ENCODE measurements at places on chromosomes 16 and 17. TPM values are rescaled to one million over a fixed set of nuclear protein-coding genes. Genes with fewer than 3 reads are reported as not detected.

The DUSP3 gene
- 11.7 TPM for total RNA-seq

The ANKRD40CL gene
- total RNA-seq: not detected

The EFNB3 gene
- 0.08 TPM for total RNA-seq

The MAF gene
- total RNA-seq: 90.5 TPM

The ACSM5 gene
- not detected for total RNA-seq

The PRSS36 gene
- 0.34 TPM for total RNA-seq

The CD300H gene
- not detected for total RNA-seq

The CPSF4L gene
- total RNA-seq: not detected

The SLFN12L gene
- 45.2 TPM for total RNA-seq

The RUNDC3A gene
- 0.13 TPM for total RNA-seq

The ERAL1 gene
- total RNA-seq: 61.5 TPM

The CCR7 gene
- 166 TPM for total RNA-seq

The PRSS8 gene
- not detected for total RNA-seq

The TRAPPC1 gene
- total RNA-seq: 162 TPM

The KIF1C gene
- 68.4 TPM for total RNA-seq

DNA sequence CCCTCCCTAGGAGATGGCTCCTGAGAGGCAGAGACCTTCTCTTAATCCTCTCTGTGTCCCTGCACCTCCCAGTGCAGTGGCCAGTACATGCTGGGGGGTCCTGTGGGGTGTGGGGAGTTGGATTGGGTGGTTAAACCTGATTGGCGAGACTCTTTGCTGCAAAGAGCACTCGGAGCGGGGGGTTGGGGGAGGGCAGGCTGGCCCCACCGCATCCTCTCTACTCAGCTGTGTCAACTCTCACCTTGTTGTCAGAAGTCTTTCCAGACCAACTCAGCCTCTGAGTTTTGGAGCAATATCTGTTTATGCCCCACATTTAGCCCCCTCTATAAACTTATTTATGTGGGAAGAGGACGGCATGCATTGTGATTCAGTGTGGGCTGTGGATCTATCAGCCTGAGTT is 40.0 kb downstream of the SMARCE1 start:
- H3K27me3 ChIP-seq: peaks cover 3% of the 10 kb centered on the region
- no peaks in the 10 kb centered on the region for H3K36me3 ChIP-seq

GRCh38 chr17:67378454-67379250 is 1.6 kb downstream of the PITPNC1 start:
- peaks cover 35% of the 10 kb centered on the region for H3K4me1 ChIP-seq
- peaks cover 1% of the 10 kb centered on the region for H3K36me3 ChIP-seq
- H3K27me3 ChIP-seq: peaks cover 2% of the 10 kb centered on the region
- DNase-seq: peak; percentile 77
- peak overlapping the region; percentile 92 for H3K4me3 ChIP-seq

GRCh38 chr16:11163761-11164261 is 92.2 kb downstream of the SOCS1 start:
- H3K4me1 ChIP-seq: peaks cover 57% of the 10 kb centered on the region
- H3K27me3 ChIP-seq: no peaks in the 10 kb centered on the region
- peaks cover 34% of the 10 kb centered on the region for H3K36me3 ChIP-seq
- H3K27ac ChIP-seq: no peak overlapping the region
- H3K4me3 ChIP-seq: no peak overlapping the region

DNA sequence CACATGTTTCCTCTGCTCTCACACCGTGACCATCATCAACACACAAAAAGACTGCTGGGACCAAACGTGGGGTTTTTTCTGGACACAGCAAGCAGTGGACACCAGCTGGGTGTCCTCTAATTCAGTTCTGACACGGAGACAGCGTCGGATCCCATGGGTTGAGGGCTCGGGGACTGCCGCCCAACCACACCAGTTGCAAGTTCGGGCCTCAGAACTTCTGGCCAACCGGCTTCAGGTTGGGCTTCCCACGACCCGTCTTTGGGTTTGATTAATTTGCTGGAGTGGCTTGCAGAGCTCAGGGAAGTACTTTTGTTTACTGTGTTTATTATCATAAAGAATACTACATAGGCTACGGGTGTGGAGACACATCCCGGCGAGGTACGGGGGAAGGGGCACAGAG is 97.8 kb downstream of the BANP start:
- H3K36me3 ChIP-seq: peaks cover 14% of the 10 kb centered on the region
- no peaks in the 10 kb centered on the region for H3K4me1 ChIP-seq
- no peak for DNase-seq
- H3K4me3 ChIP-seq: no peak overlapping the region

- peaks cover 6% of the 10 kb centered on the region for H3K27me3 ChIP-seq
- H3K36me3 ChIP-seq: peaks cover 18% of the 10 kb centered on the region
- peak overlapping the region; percentile 96 for H3K27ac ChIP-seq
- H3K4me3 ChIP-seq: peak overlapping the region; percentile 96
Observed at GRCh38 chr16:4306470-4307214, 9.2 kb upstream of the GLIS2 start.

DNA sequence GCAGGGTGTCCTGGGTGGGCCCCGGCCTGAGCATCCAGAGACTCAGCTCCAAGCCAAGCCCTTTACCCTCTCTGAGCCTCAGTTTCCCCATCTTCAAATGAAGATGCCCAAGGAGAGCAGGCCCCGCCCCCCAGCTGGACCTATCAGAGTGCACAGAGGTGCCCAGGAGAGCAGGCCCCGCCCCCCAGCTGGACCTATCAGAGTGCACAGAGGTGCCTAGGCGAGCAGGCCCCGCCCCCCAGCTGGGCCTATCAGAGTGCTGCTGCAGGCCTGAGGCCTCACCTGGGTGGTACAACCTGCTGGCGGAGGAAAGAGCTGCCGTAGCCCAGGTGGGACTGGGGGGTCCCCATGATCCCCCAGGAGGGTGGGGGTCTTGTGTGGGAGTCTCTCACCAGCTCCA is 3.4 kb upstream of the SSTR5 start:
- DNase-seq: no peak
- no peaks in the 10 kb centered on the region for H3K4me1 ChIP-seq
- H3K36me3 ChIP-seq: no peaks in the 10 kb centered on the region
- H3K4me3 ChIP-seq: no peak overlapping the region
- H3K27ac ChIP-seq: no peak overlapping the region

DNA sequence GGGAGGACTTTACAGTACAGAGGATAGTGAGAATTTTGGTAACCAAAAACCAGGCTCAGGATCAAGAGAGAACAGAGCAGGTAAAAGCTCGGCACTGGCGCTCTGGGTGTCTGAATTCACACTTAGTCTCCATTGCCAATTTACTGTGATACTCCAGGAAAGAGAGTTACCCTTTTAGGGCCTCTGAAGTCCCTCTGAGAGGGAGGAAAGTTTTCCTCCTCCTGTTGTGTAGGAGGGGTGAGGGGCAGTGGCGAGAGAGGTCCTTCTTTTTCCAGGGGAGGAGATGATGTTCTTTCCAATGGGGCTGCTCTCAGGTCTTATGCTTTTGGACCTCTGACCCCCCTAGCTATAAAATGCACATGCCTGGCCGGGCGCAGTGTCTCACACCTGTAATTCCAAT is 5.4 kb upstream of the TNS4 start:
- peaks cover 15% of the 10 kb centered on the region for H3K4me1 ChIP-seq
- H3K36me3 ChIP-seq: peaks cover 5% of the 10 kb centered on the region
- H3K27me3 ChIP-seq: no peaks in the 10 kb centered on the region

- H3K36me3 ChIP-seq: peaks cover 8% of the 10 kb centered on the region
- no peak overlapping the region for H3K4me3 ChIP-seq
- H3K4me1 ChIP-seq: peaks cover 23% of the 10 kb centered on the region
- no peaks in the 10 kb centered on the region for H3K27me3 ChIP-seq
- no peak overlapping the region for H3K27ac ChIP-seq
Observed at GRCh38 chr16:80717611-80718010, 86.8 kb downstream of the CDYL2 start.

DNA sequence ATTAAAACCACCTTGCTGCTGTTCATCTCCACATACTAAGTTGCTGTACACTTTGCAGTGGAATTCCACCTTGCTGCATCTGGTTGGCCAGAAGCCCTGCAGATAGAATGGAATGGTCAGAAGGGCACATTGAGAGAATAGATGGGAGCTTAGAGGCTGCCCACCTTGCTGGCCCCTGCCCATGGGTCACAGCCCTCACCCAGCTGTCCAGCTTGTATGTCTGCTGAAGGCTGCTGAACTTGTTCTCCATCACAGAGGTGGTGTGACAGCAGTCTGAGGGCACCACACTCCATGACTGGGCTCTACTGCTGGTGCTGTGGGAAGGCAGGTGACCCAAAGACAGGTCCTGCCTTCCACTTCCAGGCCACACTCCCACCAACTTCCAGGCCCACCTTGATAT is 1755.4 kb downstream of the TP53TG3F start:
- DNase-seq: no peak
- H3K36me3 ChIP-seq: no peaks in the 10 kb centered on the region
- no peaks in the 10 kb centered on the region for H3K27me3 ChIP-seq
- H3K4me1 ChIP-seq: no peaks in the 10 kb centered on the region
- no peak overlapping the region for H3K27ac ChIP-seq
- no peak overlapping the region for H3K4me3 ChIP-seq

- DNase-seq: no peak
- H3K4me1 ChIP-seq: peaks cover 24% of the 10 kb centered on the region
- peak overlapping the region; percentile 4 for H3K27ac ChIP-seq
- H3K36me3 ChIP-seq: peaks cover 7% of the 10 kb centered on the region
- peak overlapping the region; percentile 93 for H3K4me3 ChIP-seq
Observed at GRCh38 chr16:5073279-5073629, 1.6 kb downstream of the ALG1 start.

GRCh38 chr17:39197380-39198185 is at the start of gene CACNB1:
Gene CACNB1 (minus strand): TSS chr17:39197669. CDS start chr17:39197495, 174 bp downstream.
- H3K36me3 ChIP-seq: peaks cover 33% of the 10 kb centered on the region
- peaks cover 51% of the 10 kb centered on the region for H3K4me1 ChIP-seq
- peak; percentile 64 for DNase-seq
- peak within 1 kb of the TSS; percentile 93 for H3K4me3 ChIP-seq

- no peak overlapping the region for H3K4me3 ChIP-seq
- peaks cover 4% of the 10 kb centered on the region for H3K4me1 ChIP-seq
- H3K36me3 ChIP-seq: no peaks in the 10 kb centered on the region
Observed at GRCh38 chr16:72836985-72837384, 210.9 kb downstream of the ZFHX3 start.

DNA sequence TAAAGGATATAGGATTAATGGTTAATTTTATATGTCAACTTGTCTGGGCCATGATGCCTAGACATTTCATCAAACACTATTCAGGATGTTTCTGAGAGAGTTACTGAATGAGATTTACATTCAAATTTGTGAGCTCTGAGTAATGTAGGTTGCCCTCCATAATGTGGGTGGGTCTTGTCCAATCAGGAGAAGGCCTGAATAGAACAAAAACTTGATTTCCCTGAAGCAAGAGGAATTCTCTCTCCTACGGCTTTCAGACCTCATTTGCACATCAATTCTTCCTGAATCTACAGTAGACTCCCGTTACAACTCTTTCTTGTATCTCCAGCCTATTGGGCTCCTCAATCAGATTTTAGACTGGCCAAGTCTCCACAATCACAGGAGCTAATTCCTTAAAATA is 377.9 kb upstream of the PMFBP1 start:
- no peaks in the 10 kb centered on the region for H3K27me3 ChIP-seq
- no peak for DNase-seq
- H3K4me3 ChIP-seq: no peak overlapping the region
- no peak overlapping the region for H3K27ac ChIP-seq

DNA sequence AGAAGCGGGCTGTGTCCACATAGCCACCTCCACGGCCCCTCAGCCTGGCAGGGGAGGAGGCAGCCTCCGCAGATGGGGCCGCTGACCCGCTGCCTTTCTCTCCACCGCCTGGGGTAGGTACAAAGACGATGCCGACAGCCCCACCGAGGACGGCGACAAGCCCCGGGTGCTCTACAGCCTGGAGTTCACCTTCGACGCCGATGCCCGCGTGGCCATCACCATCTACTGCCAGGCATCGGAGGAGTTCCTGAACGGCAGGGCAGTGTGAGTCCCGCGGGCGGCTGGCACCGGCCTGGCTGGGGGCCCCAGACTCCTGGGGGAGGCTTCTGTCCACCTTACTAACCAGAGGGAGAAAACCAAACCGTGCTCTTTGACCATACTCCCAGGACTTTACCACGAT is 27.9 kb downstream of the MGRN1 start:
- no peak overlapping the region for H3K4me3 ChIP-seq
- H3K27ac ChIP-seq: no peak overlapping the region

GRCh38 chr17:50055055-50055425 is 870 bp upstream of the ITGA3 start:
- H3K27ac ChIP-seq: peak overlapping the region; percentile 74
- peaks cover 67% of the 10 kb centered on the region for H3K4me1 ChIP-seq
- H3K36me3 ChIP-seq: peaks cover 2% of the 10 kb centered on the region
- no peaks in the 10 kb centered on the region for H3K27me3 ChIP-seq
- H3K4me3 ChIP-seq: peak overlapping the region; percentile 89

- peaks cover 11% of the 10 kb centered on the region for H3K27me3 ChIP-seq
- no peaks in the 10 kb centered on the region for H3K36me3 ChIP-seq
- DNase-seq: peak; percentile 24
- peaks cover 7% of the 10 kb centered on the region for H3K4me1 ChIP-seq
- no peak overlapping the region for H3K27ac ChIP-seq
Observed at GRCh38 chr17:4492721-4493561, 5.7 kb upstream of the SPNS2 start.

DNA sequence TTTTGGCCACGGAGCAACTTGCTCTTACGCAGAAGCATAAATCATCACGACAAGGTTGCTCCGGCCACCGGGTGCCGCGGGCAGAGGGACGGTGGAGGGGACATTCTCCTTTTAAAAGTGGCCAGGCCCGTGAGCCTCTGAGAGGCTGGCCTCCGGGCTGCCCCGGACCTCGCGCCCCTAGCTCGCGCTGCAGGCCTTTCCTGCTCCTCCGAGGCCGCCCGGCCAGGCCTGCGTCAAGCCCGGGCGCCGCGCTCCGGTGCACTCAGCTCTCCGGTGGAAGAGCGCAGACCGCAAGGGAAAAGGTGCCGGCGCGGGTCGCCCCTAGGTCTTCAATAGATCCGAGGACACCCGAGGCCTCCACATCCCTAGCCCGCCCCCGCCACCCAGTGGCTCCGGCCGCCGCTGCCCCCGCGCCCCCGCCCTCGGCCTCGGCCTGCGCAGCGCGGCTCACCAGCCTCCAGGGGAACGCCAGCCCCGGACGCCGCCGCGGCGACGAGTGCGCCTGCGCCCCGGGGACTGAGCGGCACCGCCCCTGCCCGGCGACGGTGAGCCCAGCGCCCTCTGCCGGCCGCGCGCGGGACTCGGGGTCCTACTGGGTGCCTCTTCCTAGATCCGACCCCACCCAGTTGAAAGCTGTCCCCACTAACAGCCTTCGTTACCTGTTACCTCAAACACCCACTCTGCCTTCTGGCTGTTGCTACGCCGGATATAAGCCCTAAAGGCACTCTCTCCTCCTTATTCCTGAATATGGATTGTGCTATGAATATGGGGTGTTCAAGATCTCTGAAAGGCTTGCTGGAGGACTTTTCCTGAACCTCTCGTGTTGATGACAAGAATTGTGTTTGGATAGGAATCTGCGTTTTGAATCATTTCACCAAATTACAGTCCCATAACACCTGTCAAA is at the start of gene LYRM9:
Gene LYRM9, minus strand, starts transcription at position 500 of the 904 bp plus-strand sequence. CDS start 10,671 bp downstream, outside the sequence.
- peak within 1 kb of the TSS; percentile 85 for H3K27ac ChIP-seq
- no peaks in the 10 kb centered on the region for H3K36me3 ChIP-seq
- DNase-seq: peak; percentile 92
- H3K4me1 ChIP-seq: peaks cover 29% of the 10 kb centered on the region
- peak within 1 kb of the TSS; percentile 85 for H3K4me3 ChIP-seq

- peaks cover 63% of the 10 kb centered on the region for H3K4me1 ChIP-seq
- H3K27ac ChIP-seq: peak overlapping the region; percentile 47
- H3K36me3 ChIP-seq: peaks cover 7% of the 10 kb centered on the region
- H3K4me3 ChIP-seq: no peak overlapping the region
- no peak for DNase-seq
- H3K27me3 ChIP-seq: no peaks in the 10 kb centered on the region
Observed at GRCh38 chr16:29011112-29011511, 26.3 kb downstream of the LAT start.

Measured in activated T-helper 1 cell treated with anti-CD3 and anti-CD28 coated beads, Interleukin-12 subunit alpha, Interleukin-12 subunit beta, Interleukin-2, Interleukin-4 antibody, amounts not matched to agents 30 ng/mL and 10 ng/mL and 1 ng/mL, durations not matched to agents 14 hours and 24 hours and 36 hours (primary cell).